ENCODE measurements at places on chromosomes 12 and 14.
A peak's percentile ranks its signal among the peaks of the same experiment; 100 is the strongest.

GRCh38 chr14:26204728-26205479 is 392.9 kb downstream of the NOVA1 start:
- DNase-seq: peak; percentile 5

- DNase-seq: no peak
Observed at GRCh38 chr14:61563162-61563511, 132.2 kb upstream of the HIF1A start.

DNA sequence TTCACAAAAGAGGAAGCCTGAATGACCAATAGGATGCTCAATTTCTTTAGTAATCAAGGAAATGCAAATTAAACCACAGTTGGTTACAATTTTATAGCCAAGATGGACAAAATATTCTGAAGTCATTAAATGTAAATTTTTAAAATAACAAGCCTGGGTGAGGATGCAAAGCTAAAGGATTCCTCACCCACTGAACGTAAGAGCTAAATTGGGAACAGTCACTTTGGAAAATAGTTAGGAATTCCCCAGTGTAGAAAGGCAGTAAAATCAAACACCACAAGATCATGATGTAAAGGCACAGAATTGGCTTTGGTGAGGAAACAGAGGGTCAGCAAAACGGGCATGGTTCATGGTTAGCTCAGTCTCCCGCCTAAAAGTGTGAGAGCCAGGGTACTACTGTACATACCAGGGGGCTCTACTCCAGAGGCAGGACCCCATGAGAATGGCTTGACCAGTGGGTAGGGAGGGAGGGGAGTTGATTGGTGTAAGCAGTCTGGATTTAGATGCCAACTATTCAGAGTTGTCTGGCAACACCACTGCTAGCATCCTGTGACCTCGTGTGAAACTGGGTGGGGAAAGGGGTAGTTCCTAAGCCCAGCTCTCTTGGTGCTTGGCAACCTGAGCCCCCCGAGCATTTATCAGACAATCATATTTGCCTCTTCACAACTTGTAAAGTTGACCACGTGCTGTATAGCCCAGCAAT is 213.4 kb upstream of the EGLN3 start:
- no peak for DNase-seq

DNA sequence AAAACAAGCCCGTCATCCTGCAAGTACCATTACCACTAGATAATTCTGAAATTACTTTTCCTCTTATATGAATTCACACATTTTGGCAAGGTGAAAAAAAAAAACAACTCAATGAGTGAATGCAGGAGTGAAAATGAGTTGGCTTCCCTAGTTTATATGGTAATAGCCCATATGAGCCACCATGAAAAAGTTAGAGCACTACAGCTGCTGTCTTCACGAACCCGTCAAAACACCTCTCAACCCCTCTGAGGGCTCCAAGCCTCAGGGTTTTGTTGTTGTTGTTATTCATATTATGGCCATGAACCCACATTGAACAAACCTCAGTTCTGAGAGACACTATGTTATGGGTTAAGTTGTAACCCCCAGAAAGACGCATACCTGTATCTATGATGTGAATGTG is 289.9 kb upstream of the CAND1 start:
- DNase-seq: no peak

DNA sequence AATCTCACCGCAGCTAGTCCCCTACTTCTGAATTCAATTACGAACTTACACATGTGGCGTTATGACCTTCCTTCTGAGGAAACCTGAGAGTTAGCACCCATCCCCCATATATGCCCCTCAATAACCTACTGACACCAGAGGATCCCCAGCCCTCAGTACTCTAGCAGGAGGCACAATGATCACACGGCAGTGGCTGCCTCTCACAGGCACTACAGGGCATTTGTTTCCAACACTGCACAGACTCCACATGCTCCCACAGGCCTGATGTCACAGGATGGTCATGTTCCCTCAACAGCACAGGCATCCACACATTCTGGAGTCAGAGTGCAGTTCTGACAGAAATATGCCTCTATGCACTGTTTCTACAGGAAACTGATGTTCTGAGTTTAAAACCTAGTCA is 17.4 kb downstream of the PPP1CC start:
- no peak for DNase-seq

DNA sequence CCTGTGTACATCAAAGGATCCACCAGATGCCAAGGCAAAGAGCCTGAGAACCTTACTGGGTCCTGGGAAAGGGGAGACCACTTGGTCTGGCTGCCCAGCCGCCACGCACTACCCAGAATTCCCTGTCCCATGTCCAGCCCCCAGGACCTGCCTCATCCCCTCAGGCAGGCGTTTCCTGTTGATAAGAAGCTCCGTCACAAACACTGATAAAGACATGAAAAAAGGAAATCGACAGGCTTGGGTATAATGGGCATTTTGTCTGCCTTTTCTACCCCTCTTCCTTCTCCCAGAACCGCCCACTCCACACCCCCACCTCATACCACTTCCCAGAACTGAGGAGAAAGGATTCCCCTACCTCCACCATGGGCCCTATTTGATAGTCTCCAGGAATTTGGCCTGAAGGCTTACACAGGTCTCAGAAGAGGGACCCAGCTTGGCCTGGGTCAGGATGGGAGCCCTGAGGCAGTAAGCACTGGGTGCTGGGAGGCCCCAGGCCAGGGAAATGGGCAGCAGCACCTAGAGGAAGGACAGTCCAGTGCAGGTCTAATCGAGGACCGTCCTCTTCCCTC is 18.8 kb downstream of the ACVRL1 start:
- DNase-seq: no peak

GRCh38 chr12:12167847-12168246 is 97.1 kb downstream of the BCL2L14 start:
- no peak for DNase-seq

GRCh38 chr14:75661499-75661814 is 411 bp downstream of the TTLL5 start:
- DNase-seq: no peak

DNA sequence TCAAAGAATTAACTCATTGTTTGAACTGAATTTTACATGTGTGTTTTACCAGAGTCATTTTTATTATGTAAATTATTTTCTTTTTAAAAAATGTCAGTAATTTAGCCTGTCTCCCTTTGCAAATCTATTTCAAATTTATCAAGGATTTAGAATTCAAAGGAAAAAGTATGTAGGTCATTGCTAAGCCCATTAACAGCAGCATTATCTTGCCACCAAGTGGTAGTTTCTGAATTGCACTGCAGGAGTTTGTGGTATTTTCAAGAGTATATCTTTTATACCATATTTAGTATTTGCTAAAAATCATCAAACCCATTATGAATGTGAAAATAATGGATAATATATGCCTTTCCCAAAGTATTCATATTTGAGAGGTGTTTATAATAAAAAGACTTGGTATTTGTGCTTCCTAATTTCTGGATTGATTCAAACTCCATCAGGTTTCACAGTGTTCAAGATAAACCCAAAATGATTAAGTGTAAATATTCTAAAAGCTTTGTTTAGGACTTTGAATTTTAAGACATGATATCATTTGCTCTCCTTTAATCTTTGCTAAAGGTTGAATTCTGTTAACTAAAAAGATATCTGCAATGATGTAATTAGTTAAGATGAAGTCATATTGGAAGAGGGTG is 711.4 kb downstream of the FSCB start:
- no peak for DNase-seq

DNA sequence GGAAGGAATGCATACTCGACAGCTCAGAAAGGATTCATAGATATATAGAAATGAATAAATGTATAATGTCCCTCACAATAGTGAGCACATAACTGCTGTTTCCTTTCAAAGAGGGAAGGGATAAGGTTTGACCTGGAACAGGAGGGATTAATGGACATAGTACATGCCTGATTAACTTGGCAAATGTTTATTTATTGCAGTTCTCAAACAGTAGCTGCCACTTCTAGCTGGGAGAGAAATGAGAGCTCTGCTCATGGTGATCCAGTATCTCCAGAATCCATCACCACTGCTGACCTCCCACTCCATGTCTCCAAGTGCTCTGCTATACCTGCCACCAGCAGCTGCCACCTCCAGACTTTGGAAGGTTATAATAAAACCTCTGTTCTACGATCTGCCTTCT is 108.1 kb downstream of the LRIG3 start:
- no peak for DNase-seq

DNA sequence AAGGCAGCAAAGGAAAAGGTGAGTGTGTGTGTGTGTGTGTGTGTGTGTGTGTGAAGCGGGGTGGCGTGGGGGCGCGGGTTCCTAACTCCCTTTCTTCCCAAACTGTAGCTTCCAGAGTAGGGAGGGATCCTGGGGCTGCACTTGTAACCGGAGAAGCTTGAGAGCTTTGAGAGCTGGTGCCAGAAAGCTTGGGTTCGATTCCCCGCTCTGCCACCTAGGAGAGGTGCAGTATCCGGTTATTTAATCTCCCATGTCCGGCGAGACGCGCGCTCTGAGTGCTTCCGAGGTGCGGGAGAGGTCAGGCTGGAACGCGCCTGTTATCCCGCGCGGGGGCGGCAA is 7.2 kb upstream of the RACGAP1 start:
- no peak for DNase-seq

GRCh38 chr12:77377116-77377515 is 311.7 kb upstream of the E2F7 start:
- peak; percentile 55 for DNase-seq

- no peak for DNase-seq
Observed at GRCh38 chr12:11722578-11723138, 73.2 kb downstream of the ETV6 start.

- DNase-seq: no peak
Observed at GRCh38 chr14:97571866-97572555, 774.8 kb downstream of the VRK1 start.

- no peak for DNase-seq
Observed at GRCh38 chr14:60506010-60506409, 2.9 kb upstream of the SIX6 start.

DNA sequence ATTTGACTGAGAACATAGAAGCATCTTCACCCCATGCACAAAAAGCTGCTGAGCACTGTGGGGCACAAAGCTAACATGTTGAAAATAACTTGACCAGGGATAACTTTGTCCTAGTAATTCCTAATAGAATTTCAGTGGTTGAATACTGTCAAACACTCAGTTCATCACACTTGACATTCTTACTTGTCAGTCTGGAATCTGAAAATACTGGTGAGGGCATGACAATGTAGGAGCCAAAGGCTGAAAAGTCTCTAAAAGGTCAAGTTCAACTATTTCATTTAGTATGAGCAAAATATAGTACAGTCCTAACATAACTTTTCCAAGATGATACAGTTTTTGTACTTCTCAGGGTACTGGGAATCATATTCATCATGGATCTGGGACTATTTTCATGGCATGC is 504.4 kb upstream of the LMO3 start:
- no peak for DNase-seq

DNA sequence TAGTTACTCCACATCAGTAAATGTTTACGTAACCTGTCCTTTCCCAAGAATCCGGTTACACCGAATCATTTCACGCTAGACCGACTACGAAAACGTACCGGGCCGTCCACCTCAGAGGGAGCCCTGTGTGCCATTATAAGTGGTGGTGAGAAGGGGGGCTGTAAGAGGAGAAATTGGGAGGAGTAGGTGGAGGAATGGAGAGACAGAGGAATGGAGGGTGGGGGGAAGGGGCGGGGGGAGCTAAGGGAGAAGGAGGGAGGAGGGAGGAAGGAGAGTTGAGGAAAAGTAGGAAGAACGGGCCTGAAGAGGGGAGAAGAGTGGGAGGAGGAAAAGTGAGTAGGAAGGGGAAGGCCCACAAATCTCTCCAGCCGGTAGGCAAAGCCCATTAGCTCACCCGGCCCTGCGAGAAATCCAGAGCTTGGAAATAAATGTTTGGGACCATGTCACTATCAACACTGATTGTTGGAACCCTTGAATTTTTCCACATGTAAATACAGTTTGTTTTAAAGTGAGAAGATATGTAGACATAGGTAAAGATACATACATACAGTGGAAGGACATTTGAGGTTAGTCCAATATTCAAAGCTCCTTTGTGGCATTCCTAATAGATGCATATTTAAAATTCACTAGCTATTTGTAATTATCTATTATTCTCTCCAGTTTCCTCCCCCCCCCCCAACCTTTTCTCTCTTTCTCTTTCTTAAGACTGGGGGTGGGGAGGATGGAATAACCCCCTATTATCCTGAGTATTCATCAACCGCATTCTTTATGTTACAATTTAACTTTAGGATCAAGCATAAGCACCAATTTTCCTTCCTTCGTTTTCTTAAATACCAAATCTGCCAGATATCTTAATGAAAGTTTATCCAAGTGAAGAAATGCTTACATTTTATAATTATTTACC is 2.1 kb upstream of the FOXG1 start:
- no peak for DNase-seq

- DNase-seq: no peak
Observed at GRCh38 chr14:28467611-28468010, 299.0 kb upstream of the FOXG1 start.

DNA sequence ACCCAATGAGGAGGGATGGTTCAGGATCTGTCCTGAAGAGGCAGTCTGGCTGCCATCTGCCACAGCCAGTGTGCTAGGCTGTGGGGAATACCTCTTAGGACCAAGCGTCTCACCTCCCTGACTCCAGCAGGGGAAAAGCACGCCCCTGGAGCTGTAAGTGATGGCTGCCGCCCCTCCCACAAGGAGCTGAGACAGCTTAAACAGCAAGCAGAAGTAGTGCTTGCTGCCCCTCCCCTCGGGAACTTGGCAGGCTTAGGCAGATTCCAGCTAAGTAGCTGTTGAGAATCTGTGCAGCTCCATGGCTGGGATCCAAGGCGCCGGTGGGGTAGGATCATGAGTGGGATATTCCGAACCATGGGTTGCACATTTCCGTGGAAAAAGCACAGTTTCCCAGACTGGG is 360.4 kb upstream of the MDGA2 start:
- no peak for DNase-seq

DNA sequence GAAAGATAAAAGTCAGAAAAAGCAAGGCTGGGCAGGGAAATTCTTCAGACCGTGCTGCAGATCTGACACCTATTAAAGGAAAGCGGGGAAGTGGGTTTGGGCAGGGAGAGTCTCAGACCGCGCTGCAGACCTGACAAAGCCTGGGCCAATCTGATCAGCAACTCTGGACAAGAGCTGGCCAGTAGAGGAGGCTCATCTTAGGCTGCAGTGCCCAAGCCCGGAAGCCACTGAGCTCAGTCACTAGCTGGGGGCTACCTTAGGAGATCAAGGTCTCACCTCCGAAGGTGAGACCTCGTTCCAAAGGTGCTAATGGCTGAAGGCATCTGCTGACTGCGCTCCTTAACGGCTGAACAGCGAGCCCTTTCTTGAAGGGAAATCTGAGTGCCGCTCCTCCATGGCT is 60.2 kb downstream of the SINHCAF start:
- DNase-seq: no peak

GRCh38 chr12:120684523-120684932 is 2.4 kb upstream of the MLEC start:
- DNase-seq: peak; percentile 19

DNA sequence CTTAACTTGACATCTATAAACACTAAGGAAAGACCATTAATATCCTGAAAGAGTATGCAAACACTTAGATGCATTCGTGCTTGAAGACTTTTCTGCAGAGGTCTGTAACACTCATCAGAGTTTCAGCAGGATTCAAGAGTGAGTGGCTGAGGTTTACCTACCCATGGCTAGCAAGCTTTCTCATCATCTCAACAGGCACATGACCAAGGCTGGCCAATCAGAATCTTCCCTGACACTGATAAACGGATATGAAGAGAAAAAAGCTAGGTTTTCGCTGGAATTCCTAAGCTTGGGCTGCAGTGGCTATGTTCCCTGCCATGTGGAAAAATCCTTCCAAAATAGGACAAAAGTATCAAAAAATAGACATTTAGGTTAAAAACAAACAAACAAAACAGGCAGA is 162.1 kb upstream of the USP15 start:
- DNase-seq: no peak

Data from fibroblast of skin of right quadriceps (primary cell).